GM23248 (cell line): ENCODE measurements at places on chromosomes 7 and 10.

- no peak for DNase-seq
These were observed 3.5 kb upstream of the GDF2 start for GRCh38 chr10:47318706-47319105.

DNA sequence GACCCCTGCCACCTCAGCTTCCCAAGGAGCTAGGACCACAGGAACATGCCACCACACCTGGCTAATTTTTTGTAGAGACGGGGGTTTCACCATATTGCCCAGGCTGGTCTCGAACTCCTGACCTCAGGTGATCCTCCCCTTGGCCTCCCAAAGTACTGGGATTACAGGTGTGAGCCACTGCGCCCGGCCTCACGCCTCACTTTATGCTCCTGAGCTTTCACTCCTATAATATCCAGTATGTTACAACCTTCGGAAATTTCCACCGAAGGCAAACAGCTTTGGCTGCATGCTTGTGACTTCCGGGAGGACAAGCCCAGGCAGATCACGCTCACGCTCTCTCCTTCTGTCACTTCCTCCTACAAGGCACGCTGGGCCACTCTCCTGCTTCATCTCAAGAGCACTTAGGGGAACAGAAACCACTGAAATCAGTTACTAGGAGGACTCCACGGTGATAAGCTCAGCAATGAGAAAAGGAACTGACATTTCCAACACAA lies 4.4 kb upstream of the MAD1L1 start:
- no peak for DNase-seq

DNA sequence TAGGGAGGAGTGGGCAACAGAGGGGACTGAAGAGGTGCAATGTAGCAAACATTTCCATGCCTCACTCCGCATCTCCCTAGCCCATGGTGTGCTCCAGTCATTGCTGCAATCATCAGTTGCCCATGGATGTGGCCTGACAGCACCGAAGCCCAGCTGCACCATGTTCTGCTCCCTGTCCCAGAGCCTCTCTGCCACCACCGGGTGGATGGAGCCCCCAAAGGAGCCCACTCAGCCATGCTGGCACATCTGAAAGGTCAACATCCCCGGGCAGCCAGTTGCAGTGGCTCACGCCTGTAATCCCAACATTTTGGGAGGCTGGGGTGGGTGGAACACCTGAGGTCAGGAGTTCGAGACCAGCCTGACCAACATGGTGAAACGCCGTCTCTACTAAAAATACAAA lies 336.4 kb upstream of the ZMIZ1 start:
- DNase-seq = no peak

GRCh38 chr7:140214075-140214684 lies 37.4 kb upstream of the KDM7A start:
- peak; percentile 75 for DNase-seq

DNA sequence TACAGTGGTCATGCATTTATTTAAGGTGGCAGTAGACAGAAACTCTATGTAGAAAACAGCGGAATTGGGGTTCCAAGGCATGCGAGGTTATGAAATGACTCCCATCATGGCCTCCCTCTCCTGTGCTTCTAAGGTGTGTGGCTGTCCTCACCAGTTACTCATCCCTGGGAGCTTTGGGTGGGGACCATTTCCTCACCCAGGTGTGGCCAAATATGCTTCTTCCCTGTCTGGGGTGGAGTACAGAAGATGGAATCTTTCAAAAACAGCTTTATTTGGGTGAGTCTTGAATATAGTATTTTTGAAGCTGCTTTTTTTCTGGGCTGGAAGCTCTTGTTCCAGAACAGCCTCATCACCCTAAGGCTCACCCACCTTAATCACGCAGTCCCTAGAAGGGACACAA lies 139.0 kb downstream of the NRF1 start:
- DNase-seq = no peak

- DNase-seq = no peak
These were observed 37.0 kb downstream of the BEND7 start for GRCh38 chr10:13491747-13492360.

GRCh38 chr7:150863946-150864345 lies 11.6 kb downstream of the AOC1 start:
- DNase-seq = no peak

DNA sequence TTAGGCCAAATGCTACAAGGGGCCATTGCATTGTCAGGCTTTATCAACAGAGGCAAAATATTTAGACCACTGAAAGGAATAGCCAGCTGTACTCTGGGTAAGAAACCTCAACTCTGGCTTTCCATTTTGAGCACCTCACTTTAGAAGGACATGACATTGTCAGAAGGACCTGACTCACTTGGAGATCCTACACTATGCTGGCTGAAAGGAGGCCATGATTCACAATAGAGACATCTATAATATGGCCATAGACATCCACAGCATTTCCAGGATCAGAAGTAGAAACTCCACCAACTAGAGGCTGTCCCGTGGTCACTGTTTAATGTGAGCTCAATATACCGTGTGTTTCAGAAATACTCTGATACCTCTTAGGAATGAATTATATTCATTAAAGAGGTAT lies 140.9 kb downstream of the BTAF1 start:
- DNase-seq = peak; percentile 37

DNA sequence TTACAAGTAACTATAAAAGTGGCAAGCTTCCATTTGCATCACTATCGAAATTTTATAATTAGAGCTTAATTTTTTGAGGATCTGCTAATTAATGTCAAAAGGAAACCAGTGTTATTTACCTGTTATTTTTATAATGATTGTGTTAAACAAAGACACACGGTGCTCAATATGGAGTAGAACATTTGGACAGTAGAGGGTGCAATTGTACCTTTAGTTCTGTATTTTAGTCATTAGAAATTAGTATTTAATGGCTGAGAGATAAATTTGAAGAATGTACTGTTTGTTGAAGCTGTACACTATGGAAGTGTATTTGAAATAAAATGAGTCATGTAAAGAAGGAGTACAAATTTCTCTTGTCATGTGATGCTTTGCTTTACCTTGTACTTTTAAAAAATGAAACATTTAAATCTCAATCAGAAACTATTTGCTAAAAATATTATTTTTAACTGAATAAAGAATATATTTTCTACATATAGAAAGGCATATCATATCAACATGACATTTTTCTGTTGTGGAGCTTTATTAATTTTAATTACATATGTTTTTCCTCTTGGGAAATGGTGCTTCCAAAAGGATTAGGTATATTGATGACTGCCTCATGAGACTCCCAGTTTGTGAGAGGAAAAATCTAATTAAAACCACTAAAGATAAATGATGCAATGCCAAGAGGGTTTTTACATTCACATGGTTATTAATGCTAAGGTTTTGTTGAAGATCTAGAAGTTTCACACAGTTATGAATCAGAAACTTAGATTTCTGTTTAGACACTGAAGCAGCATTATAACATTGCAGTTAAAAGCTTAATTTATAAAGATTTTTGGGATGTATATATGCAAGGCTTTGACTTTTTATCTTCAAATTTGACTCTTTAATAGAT lies 10.4 kb upstream of the PRKG1 start:
- peak; percentile 71 for DNase-seq

DNA sequence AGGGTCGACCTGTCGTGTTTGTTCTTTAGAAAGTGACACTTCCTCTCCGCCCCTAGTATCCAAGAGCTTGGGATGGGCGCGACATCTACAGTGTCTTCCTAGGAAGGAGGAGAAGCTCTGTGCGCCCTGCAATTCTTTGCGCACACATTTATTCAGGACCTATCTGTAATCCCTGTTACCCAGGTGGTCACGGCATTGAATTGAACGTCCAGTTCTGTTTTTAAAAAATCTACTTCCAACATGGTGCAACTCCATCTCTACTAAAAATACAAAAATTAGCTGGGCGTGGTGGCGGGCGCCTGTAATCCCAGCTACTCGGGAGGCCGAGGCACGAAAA lies 606 bp upstream of the LAMB1 start:
- DNase-seq = no peak
